ENCODE measurements at places on chromosomes 3 and 15.

DNA sequence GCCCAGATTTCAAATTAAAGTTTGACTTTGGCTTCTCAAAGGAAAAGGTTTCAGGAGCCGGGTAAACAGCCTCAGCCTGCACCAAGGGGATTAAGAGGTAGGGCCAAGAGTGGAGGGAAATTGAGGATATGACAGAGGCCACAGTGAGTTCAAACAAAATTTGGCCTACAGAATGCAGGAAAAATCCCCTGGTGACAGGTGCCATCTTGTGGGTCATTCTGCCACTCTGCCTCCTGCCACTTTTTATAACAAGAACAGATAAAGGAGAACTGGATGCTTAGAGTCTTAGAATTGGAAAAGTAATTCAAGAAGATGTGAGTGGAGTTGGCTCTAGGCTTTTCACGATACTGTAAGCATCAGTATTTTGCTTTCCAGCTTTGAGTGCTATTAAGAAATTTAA lies 253.2 kb downstream of the NR2F2 start:
- DNase-seq: no peak

DNA sequence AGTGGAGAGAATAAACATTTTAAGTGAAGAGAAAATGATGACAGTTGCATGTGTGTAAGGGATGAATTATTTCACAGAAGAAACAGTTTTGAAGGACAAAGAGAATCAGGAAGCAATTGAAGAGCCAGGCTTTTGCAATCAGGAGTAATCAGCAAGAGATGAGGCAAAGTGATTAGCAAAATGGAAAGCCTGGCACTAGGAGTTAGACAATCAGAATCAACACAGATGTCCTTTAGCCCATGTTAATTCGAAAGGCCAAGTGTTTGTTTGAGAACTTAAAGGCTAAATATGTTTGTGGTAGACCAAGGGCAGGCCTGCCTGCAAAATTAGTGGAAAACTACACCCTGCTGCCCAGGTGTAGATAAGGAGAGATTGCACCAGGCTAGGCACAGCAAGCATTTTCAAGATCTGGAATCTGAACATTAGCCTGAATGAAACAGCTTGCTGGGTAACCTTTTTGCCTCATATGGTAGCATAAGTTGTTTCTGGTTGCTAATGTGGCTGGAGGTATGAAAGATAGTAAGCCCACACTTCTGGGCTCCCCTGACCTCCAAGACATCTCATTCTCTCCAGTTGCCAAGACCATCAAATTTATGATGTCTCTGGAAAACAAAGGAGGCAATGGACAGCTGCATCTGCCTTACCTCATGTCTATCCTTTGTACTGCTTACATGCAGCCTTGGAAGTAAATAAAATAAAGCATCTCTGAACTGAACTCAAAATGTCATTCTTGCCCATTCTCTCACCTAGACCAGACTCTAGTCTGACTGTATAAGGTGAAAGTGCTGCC lies 22.0 kb upstream of the LEKR1 start:
- DNase-seq: no peak

GRCh38 chr15:68798346-68799094 lies 22.2 kb downstream of the ANP32A start:
- no peak for DNase-seq

DNA sequence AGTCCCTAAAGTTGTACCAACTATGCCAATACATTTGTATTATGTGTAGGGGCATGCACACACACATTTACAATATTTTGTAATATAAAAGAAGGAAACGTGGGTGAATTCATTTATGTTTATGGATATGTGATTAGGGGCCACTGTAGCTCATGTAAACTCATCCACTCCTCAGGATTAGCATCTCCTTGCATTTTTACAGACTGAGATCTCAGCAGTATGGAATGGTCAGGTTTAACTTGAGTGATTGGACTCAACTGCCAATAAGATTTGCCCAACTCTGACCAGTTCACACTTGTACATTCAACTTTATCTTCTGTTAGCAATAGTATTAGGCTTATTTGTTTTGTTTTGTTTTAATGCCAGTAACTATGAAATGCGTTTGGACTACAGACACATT lies 36.5 kb downstream of the PSMD6 start:
- no peak for DNase-seq

- no peak for DNase-seq
Measured at GRCh38 chr3:127454051-127454450, 136.5 kb downstream of the TPRA1 start.

DNA sequence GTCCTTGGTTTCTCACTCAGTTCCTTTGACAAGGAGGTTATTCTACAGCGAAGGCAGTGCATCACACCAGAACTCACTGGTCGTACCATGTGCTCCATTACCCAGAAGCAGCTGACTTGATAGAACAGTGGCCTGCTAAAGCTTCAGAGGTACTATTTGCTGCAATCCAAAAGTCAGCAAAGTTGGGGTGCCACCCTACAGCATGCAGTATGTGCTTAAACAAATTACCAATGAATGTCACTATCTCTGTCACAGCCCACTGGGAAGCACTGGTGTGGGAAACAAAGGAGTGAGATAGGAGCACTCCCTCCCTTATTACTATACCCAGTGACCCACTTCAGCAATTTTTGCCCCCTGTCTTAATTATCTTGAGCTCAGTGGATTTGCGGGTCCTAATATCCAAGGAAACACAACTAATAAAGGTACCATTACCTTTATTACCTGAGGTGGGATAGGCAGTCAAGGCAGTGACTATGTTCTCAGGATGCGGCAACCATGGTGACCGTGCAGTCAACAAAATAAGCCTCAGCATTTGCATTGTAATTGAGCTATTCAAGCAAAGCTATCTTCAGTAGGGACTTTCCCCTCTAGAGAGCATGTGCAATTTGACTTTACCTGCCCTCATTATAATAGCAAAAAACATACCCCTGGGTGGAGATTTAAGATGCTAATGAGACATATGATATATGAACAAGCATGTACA lies 199.4 kb downstream of the OCA2 start:
- DNase-seq: no peak

DNA sequence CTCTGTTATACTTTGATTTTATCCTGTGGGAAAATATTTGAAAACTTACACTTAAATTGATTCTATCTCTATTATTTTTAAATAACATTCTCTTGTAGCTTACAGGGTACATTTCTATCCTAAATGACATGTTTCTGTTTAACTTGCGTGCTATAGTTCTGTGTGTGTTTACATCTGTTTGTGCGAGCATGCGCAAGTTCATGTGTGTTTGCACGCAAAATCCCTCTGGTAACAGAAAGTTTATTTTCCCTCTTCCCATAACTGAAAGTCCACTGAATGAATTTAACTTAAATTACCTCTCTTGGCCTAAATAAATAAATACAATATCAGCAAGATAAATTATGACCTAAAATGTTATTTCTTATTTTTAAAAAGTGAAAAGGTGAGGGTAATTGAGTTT lies 117.3 kb upstream of the NEO1 start:
- DNase-seq: no peak

DNA sequence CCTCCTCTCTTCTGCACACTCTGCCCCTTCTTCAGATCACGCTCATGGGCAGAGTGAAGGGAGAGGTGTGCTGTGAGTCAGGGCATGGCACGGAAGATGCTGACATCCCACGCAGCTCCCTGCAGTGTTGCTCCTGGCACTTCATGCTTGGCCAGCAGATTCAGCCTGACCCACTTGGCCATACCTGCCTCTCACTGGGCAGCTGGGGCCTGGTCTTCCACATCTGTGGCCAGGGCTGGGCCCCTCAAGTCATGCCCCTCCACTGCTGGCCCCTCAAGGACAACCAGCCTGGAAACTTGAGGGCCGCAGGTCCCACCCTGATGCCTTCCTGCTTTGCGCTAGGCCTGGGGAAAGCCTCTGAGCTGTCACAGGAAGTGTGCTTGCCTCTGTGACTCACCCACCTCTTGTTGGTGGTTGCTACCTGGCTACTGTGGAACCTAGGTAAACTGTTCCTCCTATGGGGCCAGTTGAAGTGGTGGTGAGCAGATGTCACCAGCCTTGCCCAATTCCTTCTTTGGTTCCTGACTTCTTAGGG lies 48.7 kb downstream of the BSN start:
- no peak for DNase-seq

DNA sequence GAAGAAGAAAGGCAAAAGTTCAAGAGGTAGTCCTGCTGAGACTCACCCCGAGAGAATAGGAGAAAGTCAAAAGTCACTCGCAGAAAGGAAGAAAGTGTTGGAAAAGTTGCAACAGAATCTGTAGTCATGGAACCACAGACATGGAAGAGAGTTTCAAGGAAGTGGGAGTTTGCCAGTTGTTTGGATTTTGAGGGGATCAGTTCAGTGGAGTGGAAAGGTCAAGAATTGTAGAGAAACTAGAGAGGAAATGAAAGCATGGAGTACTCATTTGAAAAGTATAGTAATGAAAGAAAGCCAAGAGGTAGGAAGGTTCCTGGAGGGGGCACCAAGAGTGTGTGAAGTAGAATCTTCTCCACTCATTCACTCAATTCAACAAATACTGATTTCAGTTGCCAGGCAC lies 34.7 kb downstream of the SPTSSB start:
- DNase-seq: no peak

- DNase-seq: no peak
Measured at GRCh38 chr3:126414406-126414805, 19.7 kb downstream of the CFAP100 start.

DNA sequence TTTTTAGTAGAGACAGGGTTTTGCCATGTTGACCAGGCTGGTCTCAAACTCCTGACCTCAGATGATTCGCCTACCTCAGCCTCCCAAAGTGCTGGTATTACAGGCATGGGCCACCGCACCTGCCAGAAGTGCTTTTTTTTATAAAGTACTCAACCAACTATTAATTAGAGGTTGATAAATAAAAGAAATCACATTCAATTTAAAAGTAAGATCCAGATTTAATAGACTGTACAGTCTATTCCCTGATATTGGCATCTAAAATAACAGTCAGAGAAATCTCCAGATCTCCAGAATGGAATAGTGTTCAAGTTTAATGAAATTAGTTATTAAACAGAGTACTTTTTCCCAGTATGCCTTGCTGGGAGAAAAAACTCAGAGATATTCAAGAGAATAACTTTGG lies 142.9 kb upstream of the SLC2A2 start:
- DNase-seq: no peak

- DNase-seq: no peak
Measured at GRCh38 chr3:143783851-143784370, 64.4 kb downstream of the SLC9A9 start.

DNA sequence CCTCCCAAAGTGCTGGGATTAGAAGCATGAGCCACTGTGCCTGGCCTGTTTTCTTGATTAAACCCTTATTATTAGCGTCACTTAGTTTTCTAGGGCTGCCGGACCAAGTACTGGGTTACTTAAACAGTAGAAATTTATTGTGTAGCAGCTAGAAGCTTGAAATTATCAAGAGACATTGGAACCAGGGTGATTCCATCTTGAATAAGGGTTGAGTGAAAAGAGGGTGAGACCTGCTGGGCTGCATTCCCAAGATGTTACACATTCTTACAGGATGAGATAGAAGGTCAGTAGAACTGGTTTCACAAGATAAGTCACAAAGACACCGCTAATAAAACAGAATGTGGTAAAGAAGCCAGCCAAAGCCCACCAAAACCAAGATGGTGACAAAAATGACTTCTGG lies 18.6 kb upstream of the FSTL1 start:
- no peak for DNase-seq

DNA sequence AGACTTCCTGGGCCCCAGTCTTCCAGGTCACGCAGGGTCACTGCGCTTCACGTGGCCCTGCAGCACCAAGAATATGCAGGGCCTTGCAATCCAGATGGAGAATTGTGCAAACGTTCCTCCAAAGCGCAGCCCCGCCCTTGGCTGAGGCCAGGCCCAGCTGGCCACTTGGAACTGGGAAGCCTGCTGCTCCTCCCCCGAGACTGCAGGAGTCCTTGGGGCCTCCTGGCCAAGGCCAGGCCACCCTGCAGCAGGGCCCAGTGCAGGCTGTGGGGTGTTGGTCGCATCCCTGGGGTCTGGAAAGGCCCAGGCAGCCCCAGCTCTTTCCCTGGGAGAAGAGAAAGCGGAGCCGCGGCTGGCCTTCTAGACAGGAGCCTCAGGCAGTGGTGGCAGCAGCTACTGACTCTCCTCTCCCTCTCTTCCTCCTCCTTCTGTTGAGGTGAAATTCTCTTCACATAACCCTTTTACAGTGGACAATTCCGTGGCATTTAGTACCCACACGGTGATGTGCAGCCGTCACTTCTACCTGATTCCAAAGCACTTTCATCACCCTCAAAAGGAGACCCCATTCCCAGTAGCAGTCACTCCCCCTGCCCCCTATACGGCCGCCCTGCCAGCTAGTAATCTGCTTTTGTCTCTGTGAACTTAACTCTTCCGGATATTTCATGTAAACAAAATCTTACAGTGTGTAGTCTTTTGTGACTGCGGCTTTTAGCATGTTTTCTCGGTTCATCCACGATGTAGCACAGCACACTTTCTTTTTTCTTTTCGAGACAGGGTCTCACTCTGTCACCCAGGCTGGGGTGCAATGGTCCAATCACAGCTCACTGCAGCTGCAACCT lies 103.9 kb downstream of the TMEM266 start:
- DNase-seq: no peak

GRCh38 chr3:60330107-60330506 lies 921.1 kb downstream of the FHIT start:
- no peak for DNase-seq

DNA sequence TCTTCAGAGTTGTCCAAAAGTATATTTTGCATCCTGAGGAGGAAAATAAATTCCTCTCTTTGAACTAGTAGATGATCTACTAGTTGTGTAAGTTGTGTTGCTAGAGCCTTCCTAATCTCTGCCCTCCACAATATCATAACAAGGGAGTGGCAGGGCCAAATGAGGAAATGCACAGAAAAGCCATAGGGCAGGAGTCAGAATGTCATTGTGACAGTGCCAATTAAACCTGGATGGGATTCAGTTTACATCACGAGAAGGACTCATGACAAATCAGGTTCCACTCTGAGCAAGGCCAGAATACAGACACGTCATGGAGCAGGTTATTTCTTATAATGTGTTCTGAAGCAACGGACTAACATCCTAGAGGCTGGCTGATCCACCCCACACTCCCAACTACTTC lies 483.2 kb downstream of the CNTN6 start:
- no peak for DNase-seq

GRCh38 chr15:78906316-78906620 lies 33.6 kb downstream of the MORF4L1 start:
- DNase-seq: no peak

Measured in COLO829 (cell line).